Spinal cord (tissue), 10 donors: ENCODE measurements at places on chromosomes 12 and 14.

- DNase-seq: no peak
These were observed 10.2 kb upstream of the SLC17A8 start for GRCh38 chr12:100346660-100347059.

DNA sequence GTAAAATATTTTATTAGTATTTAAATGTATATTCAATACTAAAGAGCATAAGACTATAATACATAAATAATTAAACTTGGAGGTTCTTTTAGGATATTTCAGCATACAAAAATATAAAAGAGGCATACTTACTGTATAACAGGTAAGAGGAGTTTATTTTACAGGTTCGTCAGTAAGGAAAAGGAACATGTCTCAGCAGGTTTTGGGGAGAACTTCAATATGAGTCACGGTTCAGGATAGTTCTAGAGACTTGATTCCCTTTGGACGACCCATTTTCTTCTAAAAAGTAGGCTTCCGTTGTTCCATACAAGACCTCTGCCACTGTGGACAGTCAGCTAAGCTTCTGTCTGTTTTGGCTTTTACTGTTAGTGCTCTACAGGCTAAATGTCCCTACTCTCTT, 181.1 kb downstream of the ALX1 start:
- no peak for DNase-seq

DNA sequence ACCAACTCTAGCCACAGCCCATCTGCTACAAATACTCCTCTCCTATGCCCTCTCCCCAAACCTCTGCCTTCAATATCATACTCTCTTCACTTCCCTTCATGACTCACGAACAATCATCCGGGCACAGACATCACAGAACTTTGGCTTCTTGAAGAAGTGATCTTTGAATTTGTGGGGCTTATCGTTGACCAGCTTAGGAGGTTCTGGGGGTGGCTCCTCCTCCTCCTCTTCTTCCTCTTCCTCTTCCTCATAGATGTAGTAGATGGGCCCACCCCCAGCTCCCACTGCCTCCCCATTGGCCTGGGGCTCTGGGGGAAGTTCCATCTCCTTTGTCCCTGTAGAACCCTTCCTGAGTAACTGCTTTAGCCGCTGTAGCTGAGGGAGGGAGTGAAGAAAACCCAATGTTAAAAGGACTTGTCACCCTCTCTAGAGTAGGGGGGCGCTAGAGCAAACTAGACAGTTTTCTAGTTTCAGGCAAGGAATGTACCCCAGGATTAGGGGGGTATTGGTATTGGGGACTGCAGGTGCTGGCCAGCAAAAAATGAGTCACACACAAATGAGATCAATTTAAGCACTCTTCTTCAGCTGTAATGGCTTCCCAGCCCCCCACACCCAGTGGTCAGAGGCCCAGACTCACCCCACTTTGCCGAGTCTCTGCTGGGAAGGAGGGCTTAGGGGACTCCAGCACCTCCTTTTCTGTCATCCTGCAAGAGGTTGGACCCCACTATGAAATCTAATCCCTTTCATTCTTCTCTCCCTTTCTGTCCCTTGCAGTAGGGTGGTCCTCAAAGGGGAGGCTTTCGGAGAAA, 1.8 kb downstream of the STAC3 start:
- no peak for DNase-seq

DNA sequence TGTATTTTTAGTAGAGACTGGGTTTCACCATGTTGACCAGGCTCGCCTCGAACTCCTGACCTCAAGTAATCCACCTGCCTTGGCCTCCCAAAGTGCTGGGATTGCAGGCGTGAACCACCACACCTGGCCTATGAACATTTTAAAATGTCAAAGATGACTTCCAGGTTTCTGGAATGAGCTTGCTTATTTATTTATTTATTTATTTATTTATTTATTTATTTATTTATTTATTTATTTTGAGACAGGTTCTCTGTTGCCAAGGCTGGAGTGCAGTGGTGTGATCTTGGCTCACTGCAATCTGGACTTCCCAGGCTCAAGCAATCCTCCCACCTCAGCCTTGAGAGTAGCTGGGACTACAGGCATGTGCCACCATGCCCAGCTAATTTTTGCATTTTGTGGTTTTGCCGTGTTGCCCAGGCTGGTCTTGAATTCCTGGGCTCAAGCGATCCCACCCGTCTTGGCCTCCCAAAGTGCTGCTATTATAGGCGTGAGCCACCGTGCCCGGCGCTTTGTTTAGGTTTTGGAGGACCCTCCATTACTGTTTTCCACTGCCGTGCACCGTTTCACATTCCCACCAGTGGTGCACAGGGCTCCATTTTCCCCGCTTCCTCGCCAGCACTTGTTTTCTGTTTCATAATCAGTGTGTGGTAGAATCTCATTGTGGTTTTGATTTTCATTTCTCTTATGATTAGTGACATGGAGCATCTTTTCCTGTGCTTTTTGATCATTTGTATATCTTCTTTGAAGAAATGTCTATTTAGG, 6.4 kb upstream of the CFAP251 start:
- DNase-seq: no peak

GRCh38 chr12:58450868-58451482, 469.3 kb downstream of the LRIG3 start:
- DNase-seq: no peak

- no peak for DNase-seq
These were observed 204.4 kb downstream of the SYT1 start for GRCh38 chr12:79069009-79069408.

DNA sequence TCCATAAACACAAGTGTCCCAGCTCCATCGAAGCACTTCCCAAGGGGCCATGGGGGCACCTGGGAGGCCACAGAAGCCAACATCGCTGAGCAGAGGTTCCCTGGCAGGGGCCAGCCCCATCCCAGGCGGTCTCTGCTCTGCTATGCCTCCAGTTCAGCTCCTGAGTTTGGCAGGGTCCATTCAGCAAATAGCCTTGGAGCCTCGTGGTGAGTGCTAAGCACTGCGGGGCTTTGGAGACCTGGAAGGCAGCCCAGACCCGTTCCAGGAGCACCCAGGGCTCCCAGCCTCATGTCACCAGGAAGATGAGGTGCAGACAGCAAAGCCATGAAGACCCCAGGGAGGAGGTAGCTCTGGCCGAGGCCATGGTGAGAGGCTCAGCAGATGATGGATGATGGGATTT, 109.5 kb downstream of the LGMN start:
- DNase-seq: no peak

GRCh38 chr12:105670672-105671071, 340.2 kb downstream of the C12orf75 start:
- no peak for DNase-seq

- no peak for DNase-seq
These were observed 30.6 kb upstream of the LIN7A start for GRCh38 chr12:80968326-80968725.
